Muscle of back (tissue), 13 donors: ENCODE measurements at places on chromosomes 11 and 22.
A peak's percentile ranks its signal among the peaks of the same experiment; 100 is the strongest.

- DNase-seq, result no peak
These were observed 16.7 kb upstream of the LRRC10B start for GRCh38 chr11:61491736-61492395.

GRCh38 chr22:35558719-35559118, 18.1 kb downstream of the RASD2 start:
- no peak for DNase-seq

DNA sequence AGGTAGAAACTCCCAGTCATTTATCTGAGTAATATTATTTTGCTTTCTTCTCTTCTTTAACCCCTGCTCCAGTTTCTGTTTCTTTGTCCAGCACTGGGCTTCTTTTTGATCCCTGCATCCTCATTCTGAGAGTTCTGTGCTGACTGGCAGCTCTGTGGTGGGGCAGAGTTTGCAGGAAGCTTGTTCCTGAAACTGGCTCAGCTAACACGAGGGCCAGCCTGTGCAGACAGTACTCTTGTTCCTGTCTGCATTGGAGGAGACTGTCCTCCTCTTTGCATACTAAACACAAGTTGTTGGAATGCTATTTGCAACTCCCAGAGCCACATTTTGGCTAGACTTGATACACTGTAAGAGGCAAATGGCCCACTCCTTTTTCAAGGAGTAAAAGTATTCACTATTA, 93.1 kb upstream of the HORMAD2 start:
- DNase-seq, result no peak

GRCh38 chr11:11430431-11430830, 77.4 kb upstream of the CSNK2A3 start:
- DNase-seq, result no peak

GRCh38 chr11:111957663-111958444, 20.7 kb downstream of the DIXDC1 start:
- peak; percentile 67 for DNase-seq

DNA sequence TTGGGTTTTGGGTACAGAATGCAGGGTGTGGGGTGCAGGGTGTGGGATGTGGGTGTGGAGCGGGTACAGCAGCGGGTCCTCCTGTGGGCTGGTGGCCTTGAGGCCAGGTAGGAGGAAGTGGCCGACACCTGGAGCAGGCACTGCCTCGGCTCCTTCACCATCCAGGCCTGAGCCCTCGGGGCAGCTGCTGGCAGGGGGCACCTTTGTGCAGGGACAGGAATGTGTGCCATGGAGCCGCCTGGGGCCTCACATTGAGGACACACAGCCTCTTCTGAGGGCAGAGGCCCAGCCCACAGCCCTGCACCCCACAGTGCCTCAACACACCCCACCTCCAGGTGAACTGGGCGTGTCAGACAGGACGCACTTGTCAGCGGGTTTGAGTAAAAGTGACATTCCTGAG, 984.0 kb downstream of the BRD1 start:
- DNase-seq, result no peak

- no peak for DNase-seq
These were observed 286.4 kb upstream of the TENM4 start for GRCh38 chr11:79727221-79727620.

DNA sequence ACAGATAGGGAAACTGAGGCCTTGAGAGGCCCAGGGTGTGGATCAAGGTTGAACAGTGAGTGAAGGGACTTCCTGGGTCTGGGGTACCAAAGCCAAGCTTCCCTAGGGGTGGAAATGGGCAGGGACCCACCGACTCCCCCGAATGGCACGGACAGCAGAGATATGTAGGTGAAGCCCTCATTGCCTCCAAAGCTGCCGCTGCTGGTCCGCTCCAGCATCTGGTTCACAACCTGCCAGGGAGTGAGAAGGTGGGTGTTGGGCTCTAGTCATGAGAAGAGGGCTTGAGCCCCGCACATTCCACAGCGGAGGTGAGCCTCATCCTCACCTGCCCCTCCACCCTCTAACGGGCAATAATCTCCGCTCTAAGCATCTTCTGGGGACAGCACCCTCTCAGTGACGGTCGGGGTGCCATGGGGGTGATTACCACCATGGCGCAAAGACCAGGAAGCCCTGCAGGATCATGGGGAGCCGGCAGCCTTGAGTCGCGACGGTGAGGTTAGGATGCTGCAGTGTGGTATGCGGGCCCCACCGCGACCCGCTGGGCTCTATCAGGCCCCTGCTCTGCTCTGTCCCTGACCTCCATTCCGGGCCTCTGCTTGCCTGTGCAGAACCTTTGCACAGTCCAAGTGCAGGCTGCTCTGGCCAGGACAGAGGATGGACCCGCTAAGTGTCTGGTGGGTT, 10.8 kb downstream of the ALDH3B2 start:
- no peak for DNase-seq

- no peak for DNase-seq
These were observed 9.7 kb downstream of the TMEM45B start for GRCh38 chr11:129825380-129825779.

DNA sequence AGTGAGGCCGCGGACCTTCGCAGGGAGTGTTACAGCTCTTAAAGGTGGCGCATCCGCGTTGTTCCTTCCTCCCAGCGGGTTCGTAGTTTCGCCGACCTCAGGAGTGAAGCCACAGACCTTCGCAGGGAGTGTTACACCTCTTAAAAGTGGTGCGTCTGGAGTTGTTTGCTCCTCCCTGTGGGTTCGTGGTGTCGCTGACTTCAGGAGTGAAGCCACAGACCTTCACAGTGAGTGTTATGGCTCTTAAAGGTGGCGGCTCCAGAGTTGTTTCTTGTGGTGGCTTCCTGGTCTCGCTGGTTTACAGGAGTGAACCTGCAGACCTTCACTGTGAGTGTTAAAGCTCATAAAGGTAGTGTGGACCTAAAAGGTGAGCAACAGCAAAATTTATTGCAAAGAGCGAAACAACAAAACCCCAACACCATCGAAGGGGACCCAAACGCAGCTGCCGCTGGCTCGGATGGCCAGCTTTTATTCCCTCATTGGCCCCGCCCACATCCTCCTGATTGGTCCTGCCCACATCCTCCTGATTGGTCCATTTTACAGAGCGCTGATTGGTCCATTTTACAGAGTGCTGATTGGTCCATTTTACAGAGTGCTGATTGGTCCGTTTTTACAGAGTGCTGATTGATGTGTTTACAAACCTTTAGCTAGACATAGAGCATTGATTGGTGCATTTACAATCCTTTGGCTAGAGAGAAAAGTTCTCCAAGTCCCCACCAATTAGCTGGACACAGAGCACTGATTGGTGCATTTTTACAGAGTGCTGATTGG, 1.2 kb upstream of the TMEM45B start:
- DNase-seq, result no peak

DNA sequence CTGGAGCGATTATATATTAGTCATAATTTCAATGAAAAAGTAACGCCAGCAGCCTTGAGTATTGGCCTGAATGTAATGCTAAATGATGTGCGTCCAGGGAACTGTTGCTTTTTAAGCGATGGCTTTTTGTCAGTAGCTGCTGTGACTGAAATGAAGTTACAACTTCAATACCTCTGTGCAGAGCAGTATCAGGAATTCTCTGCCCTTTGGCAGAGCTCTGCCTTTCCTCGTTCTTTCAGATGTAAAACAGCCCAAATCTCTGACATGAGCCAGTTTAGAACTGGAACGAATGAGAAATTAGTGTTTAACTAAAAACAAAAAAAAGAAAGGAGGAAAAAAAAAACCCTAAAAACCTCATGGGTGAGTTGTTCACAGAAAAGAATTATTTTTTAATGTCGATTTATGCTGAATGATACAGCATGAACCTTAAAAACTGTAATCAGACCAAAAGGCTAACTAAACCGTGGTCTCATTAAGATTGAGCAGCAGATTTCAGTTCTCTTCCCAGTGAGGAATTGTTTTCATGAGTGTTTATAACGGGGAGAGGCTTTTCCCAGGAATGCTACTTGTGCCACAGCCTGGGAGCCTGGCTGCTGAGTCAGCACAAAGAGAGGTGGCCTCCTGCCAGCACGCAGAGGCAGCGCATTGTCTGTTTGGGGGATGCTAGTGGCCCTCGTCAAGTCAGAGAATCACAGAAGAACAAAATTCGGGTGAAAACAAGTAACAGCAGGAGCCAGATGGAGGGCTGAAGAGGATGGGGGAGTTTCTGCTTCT, 146.2 kb upstream of the RASSF10 start:
- peak; percentile 80 for DNase-seq
